ENCODE measurements at places on chromosomes 4 and X.

DNA sequence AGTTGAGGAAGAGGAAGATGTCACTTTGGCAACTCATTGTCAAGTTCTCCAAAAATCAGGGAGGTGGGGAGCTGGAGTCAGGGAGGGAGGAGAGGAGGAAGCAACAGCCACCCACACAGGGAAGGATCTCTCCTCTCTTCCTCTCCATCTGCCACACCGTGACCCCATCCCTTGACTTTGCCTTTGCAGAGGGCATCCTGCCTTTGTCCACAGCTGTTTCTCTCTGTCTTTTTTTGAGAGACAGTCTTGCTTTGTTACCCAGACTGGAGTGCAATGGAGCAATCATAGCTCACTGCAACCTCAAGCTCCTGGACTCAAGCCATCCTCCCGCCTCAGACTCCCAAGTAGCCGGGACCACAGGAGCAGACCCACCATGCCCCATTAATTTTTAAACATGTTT lies 276.0 kb downstream of the SHOX start:
- DNase-seq: peak; percentile 11

DNA sequence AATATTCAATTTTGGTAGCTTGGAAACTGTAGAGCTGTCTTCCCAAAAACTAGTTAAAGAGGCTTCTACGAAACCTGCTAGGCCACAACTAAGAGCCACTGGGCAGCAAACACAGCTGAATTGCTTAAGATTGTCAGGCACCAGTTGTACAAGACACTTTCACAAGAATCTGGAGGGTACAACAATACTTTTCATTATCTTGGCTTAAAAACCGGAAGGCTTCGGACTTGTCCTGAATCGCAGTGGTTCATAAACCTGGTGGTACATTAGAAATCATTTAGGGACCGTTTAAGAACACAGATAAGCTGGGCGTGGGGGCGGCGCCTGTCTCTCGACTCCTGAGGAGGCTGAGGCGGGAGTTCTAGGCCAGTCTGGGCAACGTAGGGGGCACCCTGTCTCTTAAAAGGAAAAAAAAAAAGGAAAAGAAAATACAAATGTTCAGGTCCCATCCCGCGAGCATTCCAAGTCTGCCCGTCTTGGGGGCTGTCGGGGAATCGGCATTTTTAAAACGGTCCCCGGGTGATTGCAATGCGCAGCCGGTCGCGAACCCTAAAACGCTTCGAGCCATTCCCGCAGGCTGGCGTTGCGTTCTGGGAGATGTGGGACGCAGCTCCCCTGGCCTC lies 763 bp downstream of the PYURF start:
- DNase-seq: no peak

DNA sequence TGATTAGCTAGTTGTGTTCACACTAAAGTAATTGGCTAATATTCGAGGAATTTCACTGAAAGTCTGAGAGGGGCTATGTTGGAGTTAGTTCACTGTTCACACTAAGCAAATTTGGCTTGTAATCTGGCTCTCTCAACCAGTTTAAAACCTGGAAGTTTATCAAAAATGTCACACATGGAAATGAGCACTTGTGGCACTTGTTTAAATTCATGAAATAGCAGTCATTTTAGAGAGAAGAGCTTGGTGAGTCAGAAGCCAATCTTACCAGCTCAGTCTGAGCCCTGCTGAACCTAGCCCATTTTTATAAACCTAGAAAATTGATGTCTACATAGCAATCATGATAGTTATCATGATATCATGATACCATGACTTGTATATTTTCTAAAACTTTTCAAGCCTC lies 90.7 kb upstream of the JADE1 start:
- DNase-seq: no peak

GRCh38 chr4:146155152-146155724 lies 20.3 kb upstream of the LSM6 start:
- DNase-seq: no peak

DNA sequence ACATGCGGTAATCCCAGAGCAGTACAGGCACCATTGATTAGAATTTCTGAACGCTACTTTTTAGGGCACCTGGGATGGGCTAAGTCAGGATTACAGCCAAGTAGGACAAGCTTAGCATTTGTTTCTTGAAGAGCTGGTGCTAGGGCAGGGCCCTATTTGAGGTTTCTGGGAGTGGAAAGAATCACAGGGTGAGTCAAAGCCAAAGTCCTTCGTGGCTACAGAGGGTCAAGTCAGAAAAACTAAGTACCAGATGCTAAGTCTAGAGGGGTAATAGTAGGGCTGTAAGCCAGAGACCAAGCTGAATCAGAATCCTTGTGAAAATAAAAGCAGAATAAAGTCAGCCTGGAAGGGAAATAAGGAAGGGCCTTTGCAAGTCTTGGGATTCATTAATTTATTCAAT lies 448.6 kb downstream of the ZIC3 start:
- DNase-seq: no peak

DNA sequence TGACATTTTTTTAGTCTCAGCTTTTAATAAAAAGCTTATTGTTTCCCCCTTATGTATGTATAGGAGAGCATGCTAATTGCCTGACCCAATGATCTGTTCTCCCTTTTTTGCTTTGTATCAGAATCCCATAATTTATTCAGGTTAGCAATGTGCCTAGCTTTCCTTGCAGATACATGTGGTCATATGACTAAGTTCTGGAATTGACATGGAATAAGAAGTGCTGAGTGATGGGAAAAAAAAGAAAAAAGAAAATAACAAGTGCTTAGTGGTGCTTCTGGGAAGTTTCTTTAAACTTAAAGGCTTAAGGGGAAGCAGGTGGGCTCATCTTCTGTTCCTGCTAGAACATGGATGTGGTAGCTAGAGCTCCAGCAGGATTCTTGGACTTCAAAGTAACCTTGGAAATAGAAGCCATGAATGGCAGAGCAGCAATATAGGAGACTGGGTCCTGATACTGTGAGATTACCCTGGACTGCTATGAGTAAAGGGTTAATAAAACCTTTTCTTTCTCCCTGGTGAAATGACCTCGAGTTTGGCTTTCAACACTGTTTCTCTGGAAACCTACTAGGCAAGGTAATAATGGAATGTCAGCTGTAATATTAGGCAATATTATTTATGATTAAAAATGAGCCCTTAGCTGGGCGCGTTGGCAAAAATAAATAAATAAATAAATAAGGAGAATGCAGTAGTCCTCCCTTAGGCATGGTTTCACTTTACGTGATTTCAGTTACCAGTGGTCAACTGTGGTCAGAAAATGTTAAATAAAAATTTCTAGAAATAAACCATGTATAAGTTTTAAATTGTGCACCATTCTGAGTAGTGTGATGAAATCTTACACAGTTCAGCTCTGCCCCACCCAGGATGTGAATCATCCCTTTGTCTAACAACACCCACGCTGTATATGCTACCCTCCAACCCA lies 16.7 kb upstream of the RBM41 start:
- no peak for DNase-seq

- DNase-seq: no peak
Measured at GRCh38 chrX:41759817-41760216, 35.8 kb downstream of the GPR82 start.

GRCh38 chr4:93897559-93897958 lies 69.0 kb downstream of the ATOH1 start:
- DNase-seq: no peak

GRCh38 chr4:184283659-184284335 lies 66.1 kb upstream of the ENPP6 start:
- DNase-seq: no peak

DNA sequence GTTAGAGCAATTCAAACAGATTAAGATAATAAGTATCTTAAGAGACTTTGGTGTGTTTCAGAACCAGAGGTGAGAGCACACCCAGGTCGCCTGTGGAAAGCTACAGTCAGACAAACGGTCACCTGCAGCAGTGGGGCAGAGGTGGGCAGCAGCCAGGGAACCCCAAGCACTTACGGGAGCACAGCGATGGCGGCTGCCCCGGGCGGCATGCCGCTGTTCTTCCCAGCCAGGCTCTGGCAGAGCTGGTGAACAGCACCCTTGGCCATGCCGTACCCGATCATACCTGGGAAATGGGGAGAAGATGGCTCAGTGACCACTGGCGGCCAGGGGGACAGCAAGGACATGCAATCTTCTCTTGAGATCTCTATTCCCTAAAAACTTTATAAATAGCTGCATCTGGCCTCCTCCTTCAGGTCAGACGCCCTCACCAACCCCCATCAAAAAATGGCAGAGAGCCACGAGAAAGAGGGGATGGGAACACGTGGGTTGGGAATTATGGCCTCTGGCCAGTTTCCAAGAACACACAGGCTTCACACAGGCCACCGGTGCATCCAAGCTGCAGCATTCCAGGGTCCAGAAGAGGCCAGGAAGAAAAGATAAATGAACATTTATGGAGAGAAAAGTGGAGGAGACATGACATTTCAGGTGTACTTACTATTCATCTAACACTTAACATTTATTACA lies 19.7 kb downstream of the QDPR start:
- no peak for DNase-seq

DNA sequence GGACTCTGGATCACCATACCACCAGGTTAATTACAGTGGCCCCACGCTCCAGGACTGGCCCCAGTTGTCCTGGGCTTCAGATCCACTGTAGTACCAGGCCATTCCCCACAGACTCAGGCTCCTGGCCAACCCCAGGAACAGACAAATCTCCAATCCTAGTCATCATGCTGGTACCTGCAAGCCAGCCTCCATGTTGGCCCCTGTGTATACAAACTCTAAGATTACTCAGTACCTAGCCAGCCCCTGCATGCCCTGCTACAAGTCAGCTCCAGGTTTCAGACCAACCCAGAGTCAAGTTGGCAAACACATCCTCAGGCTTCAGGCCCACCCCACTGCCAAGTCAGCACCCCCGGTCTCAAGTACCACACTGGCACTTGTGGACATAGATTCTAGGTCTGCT lies 85.9 kb downstream of the KLF8 start:
- DNase-seq: no peak

DNA sequence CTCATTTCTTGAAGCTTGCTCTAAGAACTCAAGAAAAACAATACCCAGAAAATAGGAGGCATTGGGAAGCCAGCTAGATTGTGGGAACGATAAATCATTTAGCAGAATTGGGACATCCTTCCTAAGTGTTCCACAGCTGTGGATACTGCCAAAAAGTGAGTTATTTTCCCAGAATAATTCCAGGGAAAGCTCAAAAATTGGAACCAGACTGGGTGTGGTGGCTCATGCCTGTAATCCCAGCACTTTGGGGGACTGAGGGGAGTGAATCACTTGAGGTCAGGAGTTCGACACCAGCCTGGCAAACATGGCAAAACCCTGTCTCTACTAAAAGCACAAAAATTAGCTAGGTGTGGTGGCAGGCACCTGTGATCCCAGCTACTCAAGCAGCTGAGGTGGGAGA lies 68.2 kb upstream of the GK2 start:
- no peak for DNase-seq

GRCh38 chrX:71017396-71017939 lies 50.7 kb downstream of the SNX12 start:
- no peak for DNase-seq

GRCh38 chr4:73648478-73648877 lies 28.2 kb upstream of the RASSF6 start:
- no peak for DNase-seq

DNA sequence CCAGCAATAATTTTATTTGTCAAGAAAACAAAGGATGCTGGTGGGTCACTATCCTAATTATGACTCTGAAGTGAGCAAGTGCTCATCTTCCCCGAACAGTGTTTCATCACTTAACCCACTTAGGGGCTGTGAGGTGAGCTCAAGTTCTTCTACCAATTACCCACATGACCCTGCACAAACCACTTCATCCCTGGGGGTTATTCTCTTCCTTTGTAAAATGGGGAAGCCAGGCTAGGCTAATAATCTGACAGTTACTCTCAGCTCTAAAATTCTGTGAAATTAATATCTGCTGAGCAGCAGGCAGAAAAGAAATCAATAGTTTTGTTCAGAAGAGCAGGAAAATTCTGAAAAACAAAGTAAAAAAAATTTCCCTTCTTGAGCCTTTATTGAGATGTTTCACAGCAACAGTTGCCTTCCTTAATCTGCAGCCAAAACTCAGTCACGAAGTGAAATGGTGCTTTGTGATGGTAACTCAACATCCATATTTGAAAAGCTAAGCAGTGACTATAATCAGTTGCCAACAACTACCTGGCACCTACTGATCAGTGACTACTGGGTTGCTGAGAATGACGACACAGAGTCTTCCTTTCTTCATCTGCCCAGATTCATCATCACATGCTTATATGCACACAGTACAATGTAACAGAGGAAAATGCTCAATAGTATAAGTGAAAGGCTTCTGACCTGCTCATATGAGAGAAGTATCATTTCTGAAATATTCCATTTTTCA lies 24.1 kb downstream of the ATP8A1 start:
- DNase-seq: no peak

DNA sequence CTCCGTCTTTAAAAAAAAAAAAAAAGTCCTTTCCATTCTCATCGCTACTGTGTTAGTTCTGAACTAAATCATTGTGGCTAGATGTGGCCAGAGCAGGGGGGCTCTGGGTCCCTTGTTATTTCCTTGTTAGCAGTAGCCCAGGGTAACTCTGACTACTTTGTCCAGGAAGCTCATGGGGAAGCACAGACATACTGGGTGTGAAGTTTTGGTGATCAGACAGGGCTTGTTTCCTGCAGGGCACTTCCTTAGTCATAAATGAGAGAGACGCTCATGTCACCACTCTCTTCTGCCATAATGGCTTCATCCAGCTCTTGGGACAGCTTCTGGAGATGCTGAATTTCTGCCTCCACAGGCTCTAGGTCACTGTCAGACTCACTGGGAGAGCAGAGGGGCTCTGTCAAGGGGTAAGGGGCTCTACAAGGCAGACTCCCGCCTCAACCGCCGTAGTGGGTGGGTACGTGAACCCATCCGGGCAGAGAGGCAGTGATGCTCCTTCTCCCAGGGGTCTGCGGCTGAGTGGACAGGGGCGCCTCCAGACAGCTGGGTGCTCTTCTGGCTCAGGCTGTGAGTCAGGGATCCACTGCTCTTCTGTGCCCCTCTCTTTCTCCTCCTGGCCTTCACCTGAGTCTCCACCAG lies 12.9 kb downstream of the STIM2 start:
- DNase-seq: no peak

DNA sequence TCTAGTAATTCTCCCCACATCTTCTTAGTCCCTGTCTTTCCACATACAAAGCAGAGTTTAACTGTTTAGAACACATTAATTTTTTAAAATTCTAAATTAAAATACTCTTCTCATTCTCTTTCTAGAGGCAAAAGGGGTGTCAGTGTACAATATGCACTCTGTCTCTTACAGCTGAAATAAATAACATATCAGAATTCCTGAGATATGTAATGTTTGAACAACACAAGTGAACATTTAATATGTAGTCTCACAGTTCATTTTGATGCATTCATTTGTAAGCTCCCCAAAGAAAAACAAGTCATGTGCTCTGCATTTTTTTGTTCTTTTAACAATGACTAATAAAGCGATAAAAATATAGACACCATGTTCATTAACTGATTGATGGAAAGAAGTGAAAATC lies 19.7 kb upstream of the SULT1B1 start:
- no peak for DNase-seq

Data from type B pancreatic cell (in vitro differentiated cells).